ENCODE measurements at places on chromosomes 3 and 15.

GRCh38 chr3:73448041-73448440 is 176.7 kb downstream of the PDZRN3 start:
- DNase-seq, result no peak

- DNase-seq, result no peak
Observed at GRCh38 chr3:170603770-170604510, 18.1 kb upstream of the SLC7A14 start.

- DNase-seq, result no peak
Observed at GRCh38 chr15:73584699-73585420, 48.3 kb downstream of the NPTN start.

GRCh38 chr3:139378587-139379241 is 10.7 kb downstream of the COPB2 start:
- no peak for DNase-seq

DNA sequence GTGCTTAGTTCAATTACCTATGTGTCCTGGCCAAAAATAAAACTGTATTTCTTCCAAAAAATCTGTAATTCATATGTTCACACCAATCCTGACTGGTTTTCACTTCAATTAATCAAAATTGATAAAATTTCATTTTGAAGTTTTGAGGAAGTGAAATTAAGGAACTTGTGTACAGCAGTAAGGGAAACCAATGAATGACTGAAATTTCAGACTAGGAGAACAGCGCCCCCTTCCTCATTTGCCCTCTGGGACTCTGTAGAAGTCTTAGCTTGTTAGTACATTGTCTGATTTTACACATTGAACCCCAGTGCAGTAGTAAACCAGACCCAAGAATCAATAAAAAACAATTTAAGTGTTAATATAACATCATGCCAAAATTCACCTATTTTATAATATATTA is 495.3 kb upstream of the AGTR1 start:
- DNase-seq, result no peak

- no peak for DNase-seq
Observed at GRCh38 chr3:171335559-171335958, 124.6 kb downstream of the TNIK start.

- no peak for DNase-seq
Observed at GRCh38 chr3:68743521-68743920, 188.8 kb downstream of the TAFA4 start.

DNA sequence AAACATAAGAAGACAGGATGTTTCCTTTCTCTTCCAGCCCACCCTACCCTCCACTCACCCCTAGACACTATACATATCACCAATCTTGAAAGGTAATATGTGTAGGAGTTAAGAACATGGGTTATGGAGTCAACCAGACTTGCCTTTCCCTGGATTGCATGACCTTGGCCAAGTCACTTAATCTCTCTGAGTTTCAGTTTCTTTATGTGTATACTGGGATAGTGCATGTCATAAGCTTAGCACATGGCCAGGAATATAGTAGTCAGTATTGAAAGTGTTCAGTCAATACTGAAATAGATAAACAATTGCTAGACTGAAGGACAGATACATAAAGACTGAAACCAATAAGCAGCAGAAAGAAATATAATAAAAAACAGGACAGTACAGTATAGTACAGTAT is 283.2 kb upstream of the STT3B start:
- peak; percentile 29 for DNase-seq

- DNase-seq, result no peak
Observed at GRCh38 chr3:131221731-131222130, 159.8 kb upstream of the NUDT16 start.

DNA sequence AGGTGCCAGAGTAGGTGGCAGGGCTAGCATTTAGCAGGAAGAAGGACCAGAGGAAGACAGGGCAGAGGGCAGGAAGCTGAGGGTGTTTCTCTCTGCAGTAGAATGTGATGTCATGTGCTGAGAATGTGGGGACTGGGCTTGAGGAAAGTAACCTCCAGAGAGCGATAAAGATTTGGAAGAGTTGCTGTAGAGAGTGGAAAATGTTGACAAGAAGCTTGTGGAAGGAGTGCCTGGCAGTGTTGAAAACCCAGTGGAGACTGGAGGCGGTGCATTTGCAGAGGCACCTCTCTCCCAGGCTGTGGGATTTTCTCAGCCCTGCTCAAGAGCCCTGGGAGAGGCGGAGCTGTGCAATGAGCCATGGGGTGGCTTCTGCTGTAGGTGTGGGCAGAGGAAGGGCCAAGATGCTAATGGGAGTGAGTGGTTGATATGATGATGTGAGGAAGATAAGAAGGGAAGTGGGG is 54.8 kb downstream of the MESD start:
- peak; percentile 31 for DNase-seq

DNA sequence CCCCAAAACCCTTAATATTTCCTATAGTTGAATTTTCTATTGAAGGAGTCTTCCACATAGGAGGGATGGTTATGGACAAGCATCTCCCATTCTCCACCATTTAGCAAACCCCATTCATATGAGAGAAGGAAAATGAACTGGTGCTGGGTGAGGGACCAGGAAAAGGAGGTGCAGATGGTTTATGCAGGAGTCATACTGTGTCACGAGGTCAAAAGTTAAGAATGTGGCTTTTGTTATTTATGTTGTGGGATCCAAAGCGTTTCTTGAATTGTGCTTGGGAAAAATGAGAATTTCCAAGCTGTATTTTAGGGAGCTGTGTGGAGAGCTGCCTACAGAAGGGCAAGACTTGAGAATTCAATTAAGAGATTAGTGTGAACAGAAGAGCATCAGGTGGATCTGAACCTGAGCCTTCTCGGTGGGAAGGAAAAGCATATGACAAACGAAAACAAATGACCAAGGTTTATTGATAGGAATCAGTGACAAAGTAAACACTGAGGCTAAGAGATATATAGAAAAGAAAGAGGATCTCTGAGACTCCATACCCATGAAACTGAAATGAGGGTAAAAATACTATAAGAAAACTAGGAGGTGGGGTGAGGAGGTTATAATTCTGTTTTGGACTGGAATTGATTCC is 473.3 kb upstream of the NR2F2 start:
- DNase-seq, result no peak

GRCh38 chr15:24224161-24224560 is 451.4 kb upstream of the NPAP1 start:
- no peak for DNase-seq

GRCh38 chr3:147113293-147114044 is 292.9 kb downstream of the ZIC4 start:
- DNase-seq, result no peak

GRCh38 chr15:87167055-87167454 is 1087.4 kb downstream of the AGBL1 start:
- no peak for DNase-seq

GRCh38 chr3:13509059-13509815 is 29.1 kb downstream of the HDAC11 start:
- DNase-seq, result no peak

DNA sequence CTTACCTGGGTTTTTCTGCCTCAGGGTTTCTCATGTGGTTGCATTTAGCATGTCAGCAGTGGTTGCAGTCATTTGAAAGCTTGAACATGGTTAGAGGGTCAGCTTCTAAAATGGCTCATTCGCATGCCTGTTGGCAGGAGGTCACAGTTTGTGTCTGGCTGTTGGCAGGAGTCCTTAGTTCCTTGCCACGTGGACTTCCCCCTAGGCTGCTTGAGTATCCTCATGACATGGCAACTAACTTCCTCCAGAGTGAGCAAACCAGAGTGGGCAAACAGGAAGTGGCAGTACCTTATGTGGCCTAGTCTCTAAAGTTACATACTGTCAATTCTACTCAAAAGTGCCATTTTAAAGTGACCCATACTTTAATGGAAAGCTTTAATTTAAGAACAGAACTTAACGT is 3.4 kb upstream of the UNC13C start:
- no peak for DNase-seq

DNA sequence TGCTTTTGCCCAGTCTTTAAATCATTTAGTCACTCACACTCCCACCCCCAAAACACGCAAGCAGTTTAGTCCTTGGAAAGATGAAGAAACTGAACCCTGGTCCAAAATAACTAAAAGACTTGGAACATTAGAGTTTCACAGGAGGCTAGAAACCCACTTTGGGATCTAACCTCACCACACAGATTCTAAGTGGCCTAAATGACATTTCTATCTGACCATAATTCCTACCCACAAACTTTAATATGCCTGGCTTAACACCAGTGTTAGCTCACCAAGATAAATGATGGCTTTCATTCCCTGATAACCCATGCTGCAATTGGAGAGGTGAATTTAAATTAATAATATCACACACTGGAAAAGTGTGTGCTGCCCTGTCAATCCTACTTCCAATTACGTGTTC is 295.3 kb upstream of the UBE2E2 start:
- DNase-seq, result no peak

DNA sequence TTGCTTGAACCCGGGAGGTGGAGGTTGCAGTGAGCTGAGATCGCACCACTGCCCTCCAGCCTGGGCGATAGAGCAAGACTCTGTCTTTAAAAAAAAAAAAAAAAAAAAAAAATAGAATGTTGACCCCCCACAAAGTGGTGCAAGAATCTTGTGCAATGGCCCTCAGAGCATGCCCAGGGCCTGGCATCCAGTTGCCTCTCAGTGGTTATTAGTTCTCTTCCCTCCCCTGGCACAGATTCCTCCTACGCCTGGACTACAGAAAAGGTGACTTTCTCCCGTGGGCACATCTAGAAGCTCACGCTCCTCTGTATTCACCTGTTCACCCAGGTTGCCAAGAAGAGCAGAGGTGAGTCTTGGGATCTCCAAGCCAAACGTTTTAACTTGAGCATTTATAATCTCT is 36.7 kb downstream of the ACSBG1 start:
- DNase-seq, result no peak

GRCh38 chr3:124763644-124764358 is 33.5 kb downstream of the UMPS start:
- no peak for DNase-seq

DNA sequence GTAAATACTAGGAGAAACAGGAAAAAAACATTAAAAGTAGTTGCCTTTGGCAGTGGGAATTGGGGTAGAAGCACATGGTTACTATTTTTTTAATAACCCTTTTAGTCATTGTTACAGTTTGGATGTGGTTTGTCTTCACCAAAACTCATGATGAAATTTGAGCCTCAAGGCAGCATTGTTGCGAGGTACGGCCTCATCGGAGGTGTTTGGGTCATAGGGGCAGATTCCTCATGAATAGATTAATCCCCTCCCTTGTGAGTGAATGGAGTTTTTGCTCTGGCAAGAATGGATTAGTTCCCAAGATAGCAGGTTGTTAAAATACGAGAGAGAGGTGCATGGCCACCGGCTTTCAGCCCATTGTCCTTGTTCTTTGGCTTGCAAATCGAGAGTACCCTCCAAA is 92.6 kb downstream of the LEKR1 start:
- no peak for DNase-seq

- DNase-seq, result no peak
Observed at GRCh38 chr3:128616516-128617269, 33.9 kb downstream of the RPN1 start.

DNA sequence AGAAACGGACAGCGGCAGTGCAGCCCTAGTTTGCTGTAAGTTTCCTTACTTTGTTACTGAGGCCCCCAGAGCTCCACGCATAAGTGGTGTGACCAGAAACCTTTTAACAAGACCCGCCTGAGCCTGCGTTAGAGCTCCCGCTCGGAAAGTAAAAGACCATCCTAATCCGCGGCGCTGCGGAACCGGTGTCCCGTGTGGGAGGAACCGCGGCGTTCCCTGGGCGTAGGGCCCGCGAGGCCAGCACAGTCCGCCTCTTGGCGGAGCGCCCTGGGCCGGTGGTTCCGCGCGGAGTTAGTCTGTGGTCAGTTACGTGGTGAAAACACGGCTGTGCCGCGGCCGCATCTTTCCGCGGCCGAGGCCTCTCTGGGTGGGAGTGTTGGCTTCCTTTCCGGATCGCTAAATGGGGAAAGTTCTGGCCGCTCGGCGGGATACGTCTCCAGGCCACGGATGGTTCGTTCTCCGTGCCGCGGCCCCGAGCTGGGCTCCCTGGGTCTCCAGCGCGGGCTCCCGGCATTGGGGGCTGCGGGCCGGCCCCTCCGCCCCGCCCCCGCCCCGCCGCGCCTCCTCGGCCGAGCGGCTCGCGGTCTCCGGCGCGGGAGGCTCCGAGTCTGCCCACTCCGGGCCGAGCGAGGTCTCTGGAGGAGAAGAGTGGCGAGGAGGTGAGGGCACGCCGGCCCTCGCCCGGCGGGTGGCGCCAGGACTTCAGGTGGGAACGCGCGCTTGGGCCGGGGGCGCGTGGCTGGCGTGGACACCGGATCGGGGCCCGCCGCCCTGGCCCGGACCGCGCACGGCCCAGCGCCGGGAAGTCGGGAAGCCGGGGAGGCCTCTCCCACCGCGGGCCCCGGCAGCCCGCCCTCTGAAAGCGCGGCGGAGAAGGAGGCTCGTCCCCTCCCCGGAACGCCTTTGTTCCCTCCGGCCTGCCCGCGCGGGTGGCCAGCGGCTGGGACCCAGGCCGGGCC is 754 bp downstream of the B3GNT5 start:
- peak; percentile 77 for DNase-seq

DNA sequence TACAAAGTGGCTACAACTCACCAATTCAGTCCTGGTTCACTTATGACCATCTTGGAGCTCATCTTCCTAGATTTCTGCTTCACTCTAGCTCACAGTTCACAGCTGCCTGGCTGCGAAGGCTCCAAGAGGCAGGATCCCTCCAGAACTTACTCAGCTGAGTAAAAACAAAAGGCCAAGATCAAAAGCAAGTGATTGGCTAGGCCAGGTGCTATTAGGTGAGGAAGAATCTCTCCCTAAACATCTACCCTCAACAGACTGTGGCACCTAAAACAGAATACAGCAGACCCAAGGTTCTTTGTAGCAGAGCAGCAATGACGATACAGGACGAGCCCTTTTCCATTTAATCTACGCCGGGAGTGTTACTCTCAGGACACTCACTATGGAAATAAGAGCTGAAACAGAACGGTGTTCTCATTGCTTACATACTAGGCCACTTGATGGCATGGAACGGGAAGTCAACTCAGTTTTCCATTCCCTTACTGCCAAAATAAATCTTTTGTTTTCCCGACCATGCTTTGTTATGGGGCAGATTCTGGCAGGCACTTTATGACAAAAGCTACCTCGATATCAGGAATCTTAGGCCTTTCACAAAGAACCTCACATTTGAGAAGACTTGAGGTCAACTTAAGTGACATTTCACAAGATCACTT is 901 bp downstream of the ICE2 start:
- DNase-seq, result peak; percentile 19

DNA sequence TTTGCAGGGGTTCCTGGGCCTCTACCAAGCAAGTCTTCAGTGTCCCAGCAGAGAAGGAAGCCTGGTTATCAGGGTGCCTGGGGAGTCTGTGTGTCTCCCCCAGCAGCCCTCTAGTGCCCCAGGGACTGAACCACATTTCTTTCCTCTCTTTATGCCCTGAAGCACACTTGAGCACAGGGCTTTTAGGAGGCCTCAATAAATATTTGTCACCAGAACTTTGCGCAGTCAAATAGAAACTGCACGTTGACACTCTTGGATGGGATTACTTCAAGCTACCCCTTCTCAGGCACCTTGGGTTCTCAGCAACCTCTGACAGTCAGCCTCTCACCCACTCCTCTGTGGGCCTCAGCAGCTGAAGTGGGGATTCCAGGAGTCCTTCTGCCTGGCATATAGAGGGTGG is 226.6 kb upstream of the HES1 start:
- no peak for DNase-seq

GRCh38 chr3:25527801-25528200 is 99.7 kb downstream of the RARB start:
- no peak for DNase-seq
